ENCODE measurements at places on chromosomes 2 and 18.

DNA sequence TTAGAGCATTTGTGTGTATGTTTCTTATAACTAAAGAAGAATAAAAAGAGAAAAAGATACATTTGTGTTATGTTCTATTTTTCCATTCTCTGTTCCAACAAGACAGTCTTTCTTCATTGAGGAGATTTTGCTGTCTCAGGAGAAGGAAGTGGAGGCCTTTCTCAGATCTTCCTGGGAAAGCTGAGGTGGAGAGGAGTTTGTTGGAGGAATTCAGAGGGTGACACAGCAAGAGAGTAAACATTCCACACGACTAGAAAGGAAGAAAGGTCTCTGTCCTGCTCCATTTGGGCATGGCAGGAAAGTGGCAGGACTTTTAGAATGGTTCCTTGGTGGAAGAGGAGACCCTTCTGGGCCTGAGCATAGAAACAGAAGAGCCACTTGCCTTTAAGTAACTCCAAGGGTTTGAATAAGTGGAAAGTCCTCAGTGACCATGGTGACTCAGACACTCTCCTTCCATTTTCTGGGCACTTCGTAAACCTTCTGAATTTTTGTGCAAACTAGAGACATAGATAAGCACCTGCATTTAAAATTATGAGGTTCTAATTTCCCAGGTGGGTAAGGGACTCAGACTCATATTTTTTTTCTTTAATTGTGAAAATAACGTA, 52.3 kb upstream of the COL5A2 start:
- DNase-seq: no peak

- DNase-seq: no peak
Observed at GRCh38 chr18:4125627-4126230, 329.4 kb downstream of the DLGAP1 start.

- no peak for DNase-seq
Observed at GRCh38 chr2:235050980-235051351, 99.1 kb downstream of the SH3BP4 start.

DNA sequence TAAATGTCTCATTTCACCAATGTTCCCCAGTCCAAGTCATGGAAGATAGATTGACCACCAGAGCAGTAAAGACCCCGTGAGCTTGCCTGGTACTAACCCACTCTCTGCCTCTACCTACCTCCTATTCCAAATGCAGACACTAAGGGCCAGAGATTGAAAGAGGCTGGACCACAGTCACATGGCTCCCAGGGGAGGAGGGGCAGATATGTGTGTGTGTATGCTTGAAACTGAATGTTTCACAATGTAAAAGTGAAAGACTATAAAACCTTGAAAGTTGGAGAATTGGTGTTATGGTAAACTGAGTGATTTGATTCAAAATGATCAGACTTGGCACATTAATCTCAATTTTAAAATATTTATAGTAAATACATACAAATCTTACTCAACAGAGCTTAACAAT, 21.7 kb upstream of the KLHL29 start:
- no peak for DNase-seq

- no peak for DNase-seq
Observed at GRCh38 chr2:142472382-142472781, 341.6 kb upstream of the LRP1B start.

DNA sequence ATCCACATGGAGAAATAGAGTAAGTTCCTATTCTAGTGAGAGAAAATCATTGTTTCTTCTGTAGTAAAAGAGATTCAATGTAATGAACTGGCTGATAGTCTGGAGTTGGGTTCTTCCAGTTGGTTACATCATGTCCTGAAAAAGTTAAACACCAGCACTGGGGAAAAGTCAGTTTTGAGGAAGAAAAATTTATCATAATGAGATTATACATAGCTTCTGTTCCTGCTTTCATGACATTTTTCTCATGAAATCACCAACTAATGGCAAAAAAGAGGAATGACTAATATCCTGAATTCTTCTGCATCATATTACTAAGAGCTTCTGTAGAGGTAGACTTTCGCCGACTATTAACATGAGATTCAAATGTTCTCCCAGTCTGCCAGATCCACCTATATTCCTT, 69.2 kb upstream of the SLC9A2 start:
- no peak for DNase-seq

DNA sequence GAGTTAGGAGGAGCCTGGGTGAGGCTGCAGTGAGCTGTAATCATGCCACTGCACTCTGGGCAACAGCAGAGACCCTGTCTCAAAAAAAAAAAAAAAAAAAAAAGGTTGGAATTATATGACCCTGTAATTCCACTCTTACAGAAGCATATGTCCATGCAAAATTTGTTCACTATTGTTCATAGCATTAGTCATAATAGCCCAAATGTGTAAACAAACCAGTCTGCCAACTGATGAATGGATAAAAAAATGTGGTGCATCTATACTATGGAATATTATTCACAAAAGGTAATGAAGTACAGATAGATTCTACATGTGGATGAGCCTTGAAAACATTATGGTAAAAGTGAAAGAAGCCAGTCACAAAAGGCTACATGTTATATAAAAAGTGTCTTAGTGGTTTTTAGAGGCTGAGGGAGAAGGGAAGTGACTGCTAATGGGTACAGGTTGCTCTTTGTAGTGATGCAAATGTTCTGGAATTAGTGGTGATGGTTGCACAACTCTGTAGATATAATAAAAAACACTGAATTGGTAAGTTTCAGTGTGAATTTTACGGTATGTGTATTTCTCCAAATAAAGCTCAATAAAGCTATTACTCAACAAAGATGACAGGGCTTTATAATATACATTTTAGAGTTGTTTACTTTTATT, 9.4 kb downstream of the COA5 start:
- DNase-seq: no peak

DNA sequence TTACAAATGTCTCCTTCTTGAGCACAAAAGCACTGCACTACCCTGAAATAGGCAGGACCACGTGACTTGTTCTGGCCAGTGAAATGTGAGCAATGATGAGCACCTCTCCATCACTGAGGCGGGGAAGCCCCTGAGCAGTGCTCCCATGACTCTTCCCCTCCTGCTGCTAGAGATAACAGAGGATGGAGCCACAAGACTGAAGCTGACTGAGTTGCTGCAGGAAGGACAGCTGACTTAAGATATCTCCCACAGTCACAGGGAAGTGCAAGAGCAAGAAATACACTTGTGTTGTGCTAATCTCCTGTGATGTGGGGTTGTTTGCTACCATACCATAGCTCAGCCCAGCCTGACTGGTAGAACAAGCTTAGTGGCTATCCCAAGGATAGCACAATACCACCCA, 38.7 kb downstream of the STK39 start:
- no peak for DNase-seq

DNA sequence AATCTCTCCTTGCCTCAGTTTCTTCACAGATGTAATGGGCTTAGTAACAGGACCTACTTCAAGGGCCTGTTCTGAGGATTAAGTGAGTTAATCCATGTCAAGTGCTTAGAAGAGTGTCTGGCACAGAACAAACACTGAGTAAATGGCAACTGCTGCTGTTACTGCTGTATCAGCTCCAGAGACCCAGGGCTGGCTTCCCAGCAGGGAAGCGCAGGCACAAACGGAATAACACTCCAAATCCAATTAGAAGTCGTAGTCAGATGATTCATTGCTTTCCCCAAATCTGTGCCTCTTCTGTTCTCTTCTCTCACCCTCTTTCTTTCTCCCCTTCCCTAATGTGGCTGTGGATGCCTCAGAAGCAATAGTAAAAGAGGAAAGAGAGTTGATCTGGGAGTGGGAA, 101.1 kb upstream of the FZD7 start:
- no peak for DNase-seq

- no peak for DNase-seq
Observed at GRCh38 chr18:26546170-26546874, 2.0 kb downstream of the KCTD1 start.

DNA sequence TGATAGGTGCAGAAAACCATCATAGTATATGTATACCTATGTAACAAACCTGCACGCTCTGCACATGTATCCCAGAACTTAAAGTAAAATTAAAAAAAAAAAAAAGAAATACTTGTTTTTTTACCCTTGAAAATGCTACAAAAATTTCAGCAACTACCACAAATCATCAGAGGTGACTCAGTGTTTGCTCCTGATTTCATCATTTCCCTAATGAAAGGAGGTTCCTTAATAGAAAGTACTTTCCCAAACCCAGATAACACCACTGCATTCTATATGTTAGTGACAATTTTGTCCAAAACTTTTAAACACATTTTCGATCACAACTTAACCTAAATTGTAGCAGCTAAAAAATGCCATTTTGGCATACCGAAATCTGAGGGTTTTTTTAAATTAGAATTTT, 163.3 kb downstream of the SLC39A10 start:
- DNase-seq: no peak

GRCh38 chr2:73004889-73005596, 66.5 kb downstream of the SFXN5 start:
- no peak for DNase-seq

GRCh38 chr2:219440388-219441256, 6.0 kb downstream of the SPEG start:
- no peak for DNase-seq

GRCh38 chr18:10076502-10077030, 162.8 kb downstream of the VAPA start:
- DNase-seq: no peak

GRCh38 chr18:58538604-58539386, 90.1 kb downstream of the ALPK2 start:
- no peak for DNase-seq
